ENCODE measurements at places on chromosomes 1 and 21. TPM values are rescaled to one million over a fixed set of nuclear protein-coding genes. Genes with fewer than 3 reads are reported as not detected.

GRCh38 chr1:12279728-12280464 lies 50.1 kb downstream of the VPS13D start:
- no peak for DNase-seq

NPHS2 gene
- not detected for polyA plus RNA-seq

POMGNT1 gene
- 61.7 TPM for polyA plus RNA-seq

WNT3A gene
- polyA plus RNA-seq = 0.07 TPM

CD5L gene
- 0.23 TPM for polyA plus RNA-seq

All from left lung (tissue), 14 donors.